Stimulated activated CD8-positive, alpha-beta memory T cell treated with anti-CD3 and anti-CD28 coated beads, Interleukin-4, amount 100 ng/mL, for 1 hour (primary cell): ENCODE measurements at places on chromosomes 5 and 9.

- no peak for DNase-seq
Measured at GRCh38 chr9:76414661-76415060, 20.4 kb upstream of the RFK start.

DNA sequence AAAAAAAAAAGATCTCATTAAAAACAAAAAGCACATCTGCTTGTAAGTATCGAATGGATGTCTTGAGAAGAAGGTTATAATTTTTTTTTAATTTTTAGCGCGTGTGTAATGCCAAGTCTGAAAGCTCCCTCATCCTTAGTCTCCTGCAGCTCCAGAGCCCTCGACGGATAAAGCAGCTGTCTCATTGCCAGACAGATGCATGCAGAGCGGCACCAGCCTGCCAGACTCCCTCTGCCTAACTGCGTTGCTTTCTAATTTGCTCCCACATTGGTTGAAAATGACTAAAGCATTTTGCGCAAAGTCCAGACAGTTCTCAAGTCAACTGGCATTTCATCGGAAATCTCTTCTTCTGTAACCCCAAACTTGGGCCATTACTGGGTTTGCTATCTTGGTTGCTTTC lies 29.4 kb downstream of the OLFM1 start:
- DNase-seq: no peak

- DNase-seq: no peak
Measured at GRCh38 chr5:29697785-29698414, 1495.6 kb upstream of the CDH6 start.

DNA sequence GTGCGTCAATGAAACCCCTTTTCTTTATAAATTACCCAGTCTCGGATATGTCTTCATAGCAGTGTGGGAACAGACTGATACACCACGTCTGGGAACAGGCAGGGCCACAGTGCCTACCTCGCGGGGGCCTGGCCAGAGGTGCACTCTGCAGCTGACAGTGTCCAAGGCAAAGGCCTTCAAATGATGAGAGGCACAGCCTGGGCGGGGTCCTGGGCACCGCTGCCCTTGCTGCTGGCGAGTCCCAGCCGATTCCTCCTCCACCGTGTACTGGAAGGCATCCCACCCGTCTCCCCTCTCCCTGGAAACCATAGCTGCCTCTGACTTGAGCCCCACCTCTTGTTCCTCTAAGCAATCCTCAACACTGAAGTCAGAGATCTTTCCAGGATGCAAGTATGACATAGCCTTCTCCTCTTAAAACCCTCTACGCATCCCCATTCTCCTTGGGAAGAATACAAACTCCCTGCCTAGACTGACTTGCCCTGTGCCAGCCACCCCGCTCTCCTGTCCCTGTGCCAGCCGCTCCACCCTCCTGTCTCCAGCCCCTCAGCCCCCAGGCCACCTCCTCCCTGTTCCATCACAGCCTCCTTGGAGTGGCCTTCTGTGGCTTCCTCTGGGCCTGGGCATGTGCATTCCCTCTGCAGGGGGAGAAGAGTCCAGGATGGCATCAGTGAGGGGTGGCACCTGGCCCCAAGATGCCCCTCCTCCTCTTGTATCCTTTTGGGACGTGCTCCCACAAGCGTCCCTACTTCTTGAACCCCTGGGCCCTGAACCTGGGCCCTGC lies 8.1 kb upstream of the COL5A1 start:
- DNase-seq: no peak

DNA sequence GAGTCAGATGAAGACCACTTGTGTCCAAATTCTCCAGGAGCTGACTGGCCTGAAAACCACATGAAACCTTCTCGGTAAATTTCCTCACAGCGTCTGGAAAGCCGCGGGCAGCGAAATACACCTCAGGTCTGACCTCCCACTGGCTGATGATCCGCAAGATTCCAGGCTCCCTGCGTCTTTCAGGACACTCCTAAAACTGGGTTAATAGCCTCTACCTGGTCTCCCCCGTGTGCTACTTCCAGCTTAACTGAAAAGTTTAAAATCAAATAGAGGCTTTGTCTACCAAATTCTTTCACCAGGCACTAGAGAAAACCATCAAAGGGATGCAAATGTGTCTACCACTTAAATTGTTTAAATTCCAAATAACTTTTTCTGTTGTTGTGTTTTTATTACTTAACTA lies 312.6 kb downstream of the DRD1 start:
- DNase-seq: no peak

DNA sequence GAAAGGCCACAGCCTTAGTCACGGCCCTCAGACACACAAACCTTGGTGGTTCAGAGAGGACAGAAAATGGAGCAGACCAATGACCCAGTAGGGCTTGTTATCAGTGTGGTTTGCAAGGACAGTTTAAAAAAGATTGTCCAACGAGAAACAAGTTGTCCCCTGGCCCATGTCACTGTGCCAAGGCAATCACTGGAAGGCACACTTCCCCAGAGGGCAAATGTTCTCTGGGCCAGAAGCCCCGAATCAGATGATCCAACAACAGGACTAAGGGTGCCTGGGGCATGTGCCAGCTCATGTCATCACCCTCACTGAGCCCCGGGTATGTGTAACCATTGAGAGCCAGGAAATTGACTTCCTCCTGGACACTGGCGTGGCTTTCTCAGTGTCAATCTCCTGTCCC lies 950.1 kb upstream of the CTNND2 start:
- DNase-seq: no peak
